ENCODE measurements at places on chromosomes 3 and 15.

DNA sequence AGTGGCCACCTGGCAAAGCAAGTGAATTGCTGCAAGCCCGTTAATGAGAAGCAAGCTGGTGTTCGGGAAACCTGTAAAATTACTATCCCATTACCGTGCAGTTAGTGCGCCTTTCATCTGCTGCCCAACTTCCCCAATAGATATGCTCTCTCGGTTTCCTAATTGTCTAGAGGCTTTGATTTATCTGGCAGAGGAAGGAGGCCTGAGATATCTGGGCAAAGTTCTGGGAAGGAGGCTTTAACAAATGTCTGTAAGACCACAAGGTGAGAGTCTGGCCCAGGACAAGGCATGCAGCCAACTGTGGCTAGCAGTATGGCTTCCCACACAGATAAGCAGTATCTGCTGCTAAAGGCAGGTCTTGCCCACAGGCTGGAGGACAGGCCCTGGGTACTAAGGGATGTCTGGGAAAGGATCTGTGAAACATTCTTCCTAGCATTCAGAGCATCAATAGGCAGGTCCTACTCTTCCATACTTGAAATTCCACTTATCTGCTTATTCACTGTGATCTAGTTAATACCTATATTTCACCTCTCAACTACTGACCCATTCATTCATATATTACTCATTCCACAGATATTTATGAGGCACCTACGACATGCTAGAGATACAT lies 130.0 kb upstream of the SLC2A2 start:
- DNase-seq = no peak

GRCh38 chr3:16770021-16770420 lies 114.7 kb upstream of the PLCL2 start:
- DNase-seq = no peak

DNA sequence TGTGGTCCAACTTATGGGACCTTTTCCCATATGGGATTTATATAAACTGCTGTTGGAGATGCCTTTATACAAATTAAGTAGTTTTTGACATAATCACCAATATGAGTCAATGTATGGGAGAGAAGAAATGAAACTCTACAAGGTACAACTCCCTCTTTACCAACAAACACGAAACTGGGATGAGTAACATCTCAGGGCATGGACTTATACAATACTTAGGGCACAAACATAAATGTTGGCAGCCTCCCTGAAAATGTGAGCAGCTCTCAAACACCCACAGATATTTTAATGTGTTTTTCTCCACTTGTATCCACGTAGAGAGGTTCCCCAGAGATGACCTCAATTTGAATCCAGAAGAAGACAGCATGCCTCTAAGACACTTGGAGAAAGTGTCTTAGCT lies 161.6 kb downstream of the MAGI1 start:
- no peak for DNase-seq

DNA sequence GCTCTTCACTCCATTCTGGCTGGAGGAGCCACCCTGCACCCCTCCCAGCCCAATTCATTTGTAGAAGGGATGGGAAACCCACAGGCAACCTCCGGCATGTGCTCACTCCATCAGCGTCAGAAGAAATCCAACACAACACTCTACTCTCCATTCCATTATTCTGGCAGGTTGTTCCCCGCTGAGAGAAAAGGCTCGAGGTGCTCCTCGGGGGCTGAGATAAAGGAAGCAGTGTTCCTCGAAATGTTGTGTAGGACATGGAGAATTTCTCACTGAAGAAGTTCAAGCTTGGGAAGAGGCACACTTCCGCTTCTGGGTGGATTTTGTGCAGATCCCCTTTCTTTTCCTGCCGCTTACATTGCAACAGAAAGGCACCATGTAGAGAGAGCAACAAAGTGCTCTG lies 355.0 kb upstream of the CFAP20DC start:
- DNase-seq = no peak
